ENCODE measurements at places on chromosomes 3 and 15.
A peak's percentile ranks its signal among the peaks of the same experiment; 100 is the strongest.

DNA sequence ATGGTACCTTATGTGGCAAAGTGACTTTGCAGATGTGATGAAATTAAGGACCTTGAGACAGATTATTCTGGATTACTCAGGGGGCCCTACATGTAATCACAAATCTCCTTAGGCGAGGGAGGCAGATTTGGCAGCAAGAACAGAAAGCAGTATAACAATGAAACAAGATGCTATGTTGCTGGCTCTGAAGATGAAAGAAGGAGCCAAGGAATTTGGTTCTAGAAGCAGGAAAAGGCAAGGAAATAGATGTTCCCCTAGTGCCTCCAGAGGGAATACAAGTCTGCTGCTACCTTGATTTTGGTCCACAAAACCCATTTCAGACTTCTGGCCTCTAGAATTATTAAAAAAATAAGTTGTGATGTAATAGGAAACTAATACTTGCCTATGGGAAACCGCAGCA lies 64.5 kb downstream of the PIK3R4 start:
- peaks cover 96% of the 10 kb centered on the region for H3K36me3 ChIP-seq
- ATAC-seq = no peak
- no peaks in the 10 kb centered on the region for H3K4me1 ChIP-seq
- H3K4me3 ChIP-seq = no peak overlapping the region
- no peaks in the 10 kb centered on the region for H3K27me3 ChIP-seq

- peaks cover 90% of the 10 kb centered on the region for H3K36me3 ChIP-seq
- peak overlapping the region; percentile 98 for H3K4me3 ChIP-seq
- H3K4me1 ChIP-seq = peaks cover 32% of the 10 kb centered on the region
- H3K27ac ChIP-seq = peak overlapping the region; percentile 99
- H3K27me3 ChIP-seq = no peaks in the 10 kb centered on the region
Observed at GRCh38 chr15:72227720-72228119, 3.3 kb downstream of the PKM start.

- H3K27me3 ChIP-seq = no peaks in the 10 kb centered on the region
- no peak overlapping the region for H3K27ac ChIP-seq
- H3K36me3 ChIP-seq = no peaks in the 10 kb centered on the region
Observed at GRCh38 chr3:101281521-101282030, 38.8 kb downstream of the IMPG2 start.

- no peak overlapping the region for H3K4me3 ChIP-seq
- peaks cover 22% of the 10 kb centered on the region for H3K27me3 ChIP-seq
- no peak overlapping the region for H3K27ac ChIP-seq
- no peaks in the 10 kb centered on the region for H3K36me3 ChIP-seq
- ATAC-seq = no peak
Observed at GRCh38 chr15:80487839-80488390, 83.7 kb downstream of the ARNT2 start.

DNA sequence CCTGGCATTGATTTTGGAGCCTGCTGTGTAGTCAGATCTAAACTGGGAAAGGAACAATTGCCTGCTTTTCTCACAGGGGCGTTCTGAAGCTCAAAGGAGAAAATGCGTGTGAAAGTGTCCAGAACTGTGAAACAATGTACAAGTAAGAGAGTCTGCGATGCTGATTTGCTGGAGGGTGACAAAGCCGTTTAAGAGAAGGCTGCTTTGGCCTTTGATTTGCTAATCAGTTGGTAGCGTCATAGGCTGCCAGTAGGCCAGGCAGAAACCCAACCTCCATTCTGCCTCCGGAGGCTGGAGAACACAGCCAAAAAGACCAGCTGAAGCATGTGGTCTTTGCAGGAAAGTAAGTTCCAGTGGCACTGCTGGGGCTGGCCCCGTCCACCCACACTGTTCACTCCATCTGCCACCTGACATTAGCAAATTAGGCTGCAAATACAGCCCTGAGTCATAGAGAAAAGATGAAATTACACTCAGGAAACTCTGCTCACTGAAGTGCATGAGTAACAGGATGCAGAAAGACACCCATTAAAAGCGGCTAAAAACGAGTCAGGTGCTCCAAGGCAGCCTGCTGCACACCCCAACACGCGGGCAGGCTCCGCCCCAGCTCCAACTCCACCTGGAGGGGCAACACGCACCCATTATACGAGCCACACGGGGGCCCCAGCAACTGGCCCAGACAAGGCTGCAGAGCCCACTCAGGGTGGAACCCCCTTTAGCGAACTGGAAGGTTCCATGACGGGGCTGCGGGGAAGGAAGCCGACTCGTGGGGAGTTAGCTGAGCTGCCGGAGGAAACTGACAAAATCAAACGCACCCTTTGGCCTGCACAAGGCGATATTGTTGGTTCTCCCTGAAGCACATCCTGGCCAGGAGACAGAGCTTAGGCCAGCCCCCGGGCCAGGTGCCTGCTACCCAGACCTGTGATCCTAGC lies 31.6 kb downstream of the ZDHHC19 start:
- no peaks in the 10 kb centered on the region for H3K27me3 ChIP-seq
- peak overlapping the region; percentile 93 for H3K27ac ChIP-seq
- H3K4me3 ChIP-seq = peak overlapping the region; percentile 79
- H3K36me3 ChIP-seq = no peaks in the 10 kb centered on the region
- peaks cover 19% of the 10 kb centered on the region for H3K4me1 ChIP-seq
- peak; percentile 71 for ATAC-seq

DNA sequence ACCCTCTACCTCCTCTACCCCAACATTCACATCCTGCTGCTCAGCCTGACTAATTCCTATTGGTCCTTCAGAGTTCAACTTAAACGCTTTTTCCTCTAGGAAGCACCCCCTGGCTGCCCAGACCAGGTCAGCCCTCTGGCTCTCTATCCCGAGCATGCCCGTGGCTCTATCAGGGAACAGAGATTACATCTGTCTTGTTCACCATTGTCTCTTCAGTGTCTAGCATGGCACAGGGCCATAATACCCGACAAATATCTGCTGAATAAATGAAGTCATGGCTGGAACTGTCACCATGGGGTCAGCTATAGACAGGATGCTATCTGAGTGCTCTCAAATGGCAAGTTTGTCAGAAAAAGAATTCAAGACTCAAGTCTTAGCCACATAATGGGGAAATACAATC lies 296.9 kb upstream of the CHRNA7 start:
- H3K27me3 ChIP-seq = peaks cover 50% of the 10 kb centered on the region
- no peak overlapping the region for H3K4me3 ChIP-seq
- H3K36me3 ChIP-seq = no peaks in the 10 kb centered on the region
- no peaks in the 10 kb centered on the region for H3K4me1 ChIP-seq
- no peak overlapping the region for H3K27ac ChIP-seq

GRCh38 chr3:159798951-159799350 lies 189.7 kb upstream of the IL12A start:
- no peaks in the 10 kb centered on the region for H3K36me3 ChIP-seq
- peaks cover 24% of the 10 kb centered on the region for H3K27me3 ChIP-seq
- H3K27ac ChIP-seq = no peak overlapping the region
- ATAC-seq = no peak
- H3K4me1 ChIP-seq = no peaks in the 10 kb centered on the region

- ATAC-seq = no peak
- no peak overlapping the region for H3K4me3 ChIP-seq
- no peak overlapping the region for H3K27ac ChIP-seq
Observed at GRCh38 chr3:64188810-64189560, 36.3 kb downstream of the PRICKLE2 start.

GRCh38 chr3:137264071-137264820 lies 306.5 kb downstream of the IL20RB start:
- no peaks in the 10 kb centered on the region for H3K36me3 ChIP-seq
- peaks cover 10% of the 10 kb centered on the region for H3K27me3 ChIP-seq
- H3K27ac ChIP-seq = no peak overlapping the region
- no peak overlapping the region for H3K4me3 ChIP-seq
- no peaks in the 10 kb centered on the region for H3K4me1 ChIP-seq
- ATAC-seq = no peak

- H3K4me3 ChIP-seq = no peak overlapping the region
- no peaks in the 10 kb centered on the region for H3K27me3 ChIP-seq
- H3K4me1 ChIP-seq = peaks cover 10% of the 10 kb centered on the region
Observed at GRCh38 chr15:42911058-42911592, 9.5 kb downstream of the TTBK2 start.

- no peak overlapping the region for H3K27ac ChIP-seq
- no peak for ATAC-seq
- no peaks in the 10 kb centered on the region for H3K4me1 ChIP-seq
- H3K27me3 ChIP-seq = peaks cover 3% of the 10 kb centered on the region
Observed at GRCh38 chr3:73389117-73389813, 235.5 kb downstream of the PDZRN3 start.

DNA sequence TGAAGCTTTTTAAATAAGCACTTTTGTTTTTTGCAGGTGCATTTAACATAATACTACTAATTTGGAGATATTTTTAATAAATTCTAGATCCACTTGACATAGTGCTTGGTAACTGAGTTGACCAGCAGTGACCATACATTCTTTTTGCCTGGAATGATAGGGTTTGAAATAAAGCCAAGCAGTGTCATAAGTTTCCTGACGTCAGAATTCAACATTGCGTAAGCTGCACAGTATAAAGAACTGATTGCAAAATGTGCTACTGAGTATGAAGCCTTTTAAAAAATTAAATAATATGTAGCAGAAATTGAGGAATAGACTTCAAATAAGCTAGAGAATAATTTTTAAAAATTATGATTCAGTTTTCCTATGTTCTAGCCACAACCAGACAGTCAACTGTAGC lies 454.6 kb upstream of the ARPP21 start:
- no peak for ATAC-seq
- no peaks in the 10 kb centered on the region for H3K27me3 ChIP-seq
- H3K4me3 ChIP-seq = no peak overlapping the region
- H3K27ac ChIP-seq = no peak overlapping the region
- no peaks in the 10 kb centered on the region for H3K36me3 ChIP-seq
- no peaks in the 10 kb centered on the region for H3K4me1 ChIP-seq

- H3K4me3 ChIP-seq = no peak overlapping the region
- no peaks in the 10 kb centered on the region for H3K4me1 ChIP-seq
- H3K36me3 ChIP-seq = peaks cover 10% of the 10 kb centered on the region
- H3K27me3 ChIP-seq = no peaks in the 10 kb centered on the region
Observed at GRCh38 chr15:35481992-35482391, 64.0 kb downstream of the DPH6 start.

GRCh38 chr3:48561045-48561736 lies 2.4 kb downstream of the UCN2 start:
- no peak overlapping the region for H3K27ac ChIP-seq
- peaks cover 24% of the 10 kb centered on the region for H3K4me1 ChIP-seq
- no peaks in the 10 kb centered on the region for H3K27me3 ChIP-seq
- ATAC-seq = no peak
- peaks cover 18% of the 10 kb centered on the region for H3K36me3 ChIP-seq
- no peak overlapping the region for H3K4me3 ChIP-seq

DNA sequence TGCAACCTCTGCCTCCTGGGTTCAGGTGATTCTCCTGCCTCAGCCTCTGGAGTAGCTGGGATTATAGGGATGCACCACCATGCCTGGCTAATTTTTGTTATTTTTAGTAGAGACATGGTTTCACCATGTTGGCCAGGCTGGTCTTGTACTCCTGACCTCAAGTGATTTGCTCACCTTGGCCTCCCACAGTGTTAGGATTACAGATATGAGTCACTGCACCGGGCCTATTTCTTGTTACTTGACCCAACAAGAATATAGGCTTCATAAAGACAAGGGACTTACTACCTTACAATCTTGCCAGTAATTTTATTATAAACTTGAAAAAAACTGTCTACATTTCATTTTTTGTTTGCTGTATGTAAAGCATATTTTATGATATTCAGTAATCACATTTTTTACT lies 21.4 kb upstream of the ZBTB47 start:
- peak; percentile 53 for ATAC-seq
- H3K4me3 ChIP-seq = no peak overlapping the region
- H3K4me1 ChIP-seq = peaks cover 10% of the 10 kb centered on the region
- no peaks in the 10 kb centered on the region for H3K27me3 ChIP-seq
- peak overlapping the region; percentile 3 for H3K27ac ChIP-seq

GRCh38 chr3:6862880-6863195 lies 1.9 kb downstream of the GRM7 start:
- H3K27ac ChIP-seq = no peak overlapping the region
- H3K36me3 ChIP-seq = no peaks in the 10 kb centered on the region
- ATAC-seq = no peak
- peaks cover 20% of the 10 kb centered on the region for H3K27me3 ChIP-seq

DNA sequence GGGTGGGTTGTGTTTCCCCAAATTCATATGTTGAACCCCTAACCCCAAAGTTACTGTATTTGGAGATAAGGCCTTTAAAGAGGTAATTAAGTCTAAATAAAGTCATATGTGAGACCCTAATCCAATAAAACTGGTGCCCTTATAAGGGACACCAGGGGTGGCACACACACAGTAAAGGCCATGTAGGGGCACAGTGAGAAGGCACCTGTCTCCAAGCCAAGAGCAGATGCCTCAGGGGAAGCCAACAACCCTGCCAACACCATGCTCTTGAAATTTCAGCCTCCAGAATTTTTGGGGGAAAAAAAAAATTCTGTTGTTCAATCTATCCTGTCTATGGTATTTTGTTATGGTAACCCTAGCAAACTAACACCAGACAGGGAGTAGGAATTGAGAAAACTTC lies 1.5 kb upstream of the GMNC start:
- no peaks in the 10 kb centered on the region for H3K36me3 ChIP-seq
- peaks cover 4% of the 10 kb centered on the region for H3K4me1 ChIP-seq
- H3K27ac ChIP-seq = no peak overlapping the region
- H3K27me3 ChIP-seq = peaks cover 47% of the 10 kb centered on the region
- no peak overlapping the region for H3K4me3 ChIP-seq
- no peak for ATAC-seq

- H3K27me3 ChIP-seq = no peaks in the 10 kb centered on the region
- no peak for ATAC-seq
- peak overlapping the region; percentile 13 for H3K27ac ChIP-seq
- H3K4me1 ChIP-seq = peaks cover 4% of the 10 kb centered on the region
- no peaks in the 10 kb centered on the region for H3K36me3 ChIP-seq
Observed at GRCh38 chr15:56817321-56818080, 84.2 kb upstream of the ZNF280D start.

DNA sequence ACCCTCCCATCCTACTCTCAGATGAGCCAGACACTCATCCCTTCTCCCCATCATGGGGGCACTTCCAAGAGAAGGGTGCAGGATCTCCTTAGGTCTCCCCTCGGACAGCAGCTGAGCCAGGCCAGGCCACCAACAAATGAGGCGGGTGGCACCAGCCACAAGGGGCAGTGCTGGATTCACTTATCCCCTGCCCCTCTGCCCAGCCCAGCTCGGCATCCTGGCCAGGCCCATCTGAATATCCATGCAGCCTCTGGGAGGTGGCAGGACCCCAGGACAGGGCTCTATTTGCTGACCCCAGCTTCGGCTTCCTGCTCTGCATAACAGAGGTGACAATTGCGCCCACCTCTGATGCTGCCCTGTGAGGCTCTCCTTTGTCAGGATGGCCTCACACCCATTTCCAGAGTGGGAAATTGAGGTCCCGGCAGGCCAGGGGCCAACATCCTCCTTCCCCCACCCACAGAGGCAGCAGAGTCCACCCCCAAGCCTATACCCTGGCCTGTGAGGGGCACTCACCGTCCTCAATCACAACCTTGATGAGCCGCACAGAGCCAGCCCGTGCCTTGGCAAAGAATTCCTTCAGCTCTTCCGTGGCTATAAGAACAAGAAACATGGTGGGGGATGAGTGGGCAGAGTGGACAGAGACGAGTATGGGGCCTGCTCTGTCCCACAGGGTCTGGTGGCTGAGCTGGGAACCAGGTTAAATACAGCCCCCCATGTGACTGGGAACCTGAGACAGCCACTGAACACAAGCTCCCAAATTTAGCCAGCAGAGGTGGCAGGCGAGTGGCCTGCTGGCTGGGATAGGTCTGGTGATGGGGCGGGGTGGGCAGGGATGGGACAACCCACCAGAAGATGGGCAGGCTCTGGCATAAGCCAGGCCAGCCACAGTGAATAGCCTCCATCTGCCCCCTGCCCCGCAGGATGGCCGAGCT lies 4.2 kb downstream of the TWF2 start:
- H3K4me1 ChIP-seq = peaks cover 10% of the 10 kb centered on the region
- H3K27me3 ChIP-seq = no peaks in the 10 kb centered on the region
- ATAC-seq = no peak
- peak overlapping the region; percentile 59 for H3K27ac ChIP-seq
- peaks cover 81% of the 10 kb centered on the region for H3K36me3 ChIP-seq

GRCh38 chr3:197750396-197750831 lies 731 bp downstream of the FYTTD1 start:
- H3K4me3 ChIP-seq = peak overlapping the region; percentile 95
- peaks cover 29% of the 10 kb centered on the region for H3K4me1 ChIP-seq
- ATAC-seq = peak; percentile 65
- H3K36me3 ChIP-seq = peaks cover 5% of the 10 kb centered on the region
